Karpas-422 (cell line): ENCODE measurements at places on chromosomes 5 and 9. TPM values are rescaled to one million over a fixed set of nuclear protein-coding genes. Genes with fewer than 3 reads are reported as not detected.

The NTNG2 gene
- 0.40 and 2.5 TPM in 2 replicates for total RNA-seq

The WWC1 gene
- total RNA-seq, result not detected in 2 replicates

The SPATA9 gene
- total RNA-seq, result not detected in 2 replicates

The TSSK1B gene
- not detected in 2 replicates for total RNA-seq

The SLC45A2 gene
- not detected in 2 replicates for total RNA-seq

The AK8 gene
- total RNA-seq, result 1.3 TPM in 1 of 2 replicates, not detected in the other

The KIF20A gene
- total RNA-seq, result 16.9 and 26.5 TPM in 2 replicates

The HEMGN gene
- not detected in 2 replicates for total RNA-seq

The LEAP2 gene
- 3.1 and 6.6 TPM in 2 replicates for total RNA-seq

The ANKRD31 gene
- total RNA-seq, result 0.22 and 0.30 TPM in 2 replicates

The ZNF608 gene
- 12.1 and 12.8 TPM in 2 replicates for total RNA-seq

The MARCHF3 gene
- 0.56 and 9.9 TPM in 2 replicates for total RNA-seq

The SLC25A2 gene
- total RNA-seq, result 0.65 and 0.82 TPM in 2 replicates

The KIF24 gene
- 6.5 and 7.0 TPM in 2 replicates for total RNA-seq

The RFESD gene
- 6.2 and 6.8 TPM in 2 replicates for total RNA-seq

The GRXCR2 gene
- not detected in 2 replicates for total RNA-seq

The GKAP1 gene
- 5.8 and 13.4 TPM in 2 replicates for total RNA-seq

The PLAC8L1 gene
- 2.0 TPM in 1 of 2 replicates, not detected in the other for total RNA-seq

The ANKDD1B gene
- 0.52 and 0.54 TPM in 2 replicates for total RNA-seq

The DROSHA gene
- 58.3 and 74.7 TPM in 2 replicates for total RNA-seq

The WDR38 gene
- total RNA-seq, result not detected in 2 replicates

The PLGRKT gene
- 18.7 and 53.1 TPM in 2 replicates for total RNA-seq

The C9orf85 gene
- 6.0 and 9.2 TPM in 2 replicates for total RNA-seq

The SLC34A3 gene
- total RNA-seq, result not detected in 2 replicates

The CTSV gene
- total RNA-seq, result 0.22 and 6.5 TPM in 2 replicates

The LHX6 gene
- not detected in 2 replicates for total RNA-seq

The COL15A1 gene
- total RNA-seq, result 0.40 and 0.93 TPM in 2 replicates

The SLC24A2 gene
- not detected in 2 replicates for total RNA-seq

The NFIB gene
- total RNA-seq, result 1.0 and 3.6 TPM in 2 replicates

The IL5 gene
- total RNA-seq, result not detected in 2 replicates

The SPINK4 gene
- not detected in 2 replicates for total RNA-seq

The CSNK1G3 gene
- total RNA-seq, result 27.4 and 28.5 TPM in 2 replicates

The GABRB2 gene
- total RNA-seq, result not detected in 2 replicates

The PIP5KL1 gene
- 2.7 and 3.1 TPM in 2 replicates for total RNA-seq

The CDX1 gene
- not detected in 2 replicates for total RNA-seq

The LMNB1 gene
- total RNA-seq, result 49.8 and 94.5 TPM in 2 replicates

The BTNL3 gene
- total RNA-seq, result not detected in 2 replicates

The PCDHGA3 gene
- not detected in 2 replicates for total RNA-seq

The WDR55 gene
- 15.9 and 21.5 TPM in 2 replicates for total RNA-seq

The MUSK gene
- not detected in 2 replicates for total RNA-seq

The TMC1 gene
- not detected in 2 replicates for total RNA-seq

The SLC12A7 gene
- 0.22 TPM in 1 of 2 replicates, not detected in the other for total RNA-seq

The MLANA gene
- total RNA-seq, result not detected in 2 replicates

The SAXO1 gene
- not detected in 2 replicates for total RNA-seq

The C5orf58 gene
- total RNA-seq, result 7.8 TPM in 1 of 2 replicates, not detected in the other

The FUT7 gene
- not detected in 2 replicates for total RNA-seq

The CFAP90 gene
- not detected in 2 replicates for total RNA-seq

The FGF18 gene
- total RNA-seq, result 0.29 TPM in 1 of 2 replicates, not detected in the other

The CEP78 gene
- 29.4 and 38.2 TPM in 2 replicates for total RNA-seq

The CLPTM1L gene
- total RNA-seq, result 141 and 164 TPM in 2 replicates

The CDH9 gene
- total RNA-seq, result not detected in 2 replicates

The LIX1 gene
- not detected in 2 replicates for total RNA-seq

The HACD4 gene
- total RNA-seq, result 0.83 and 2.9 TPM in 2 replicates

The ADCY2 gene
- not detected in 2 replicates for total RNA-seq

The GRM6 gene
- not detected in 2 replicates for total RNA-seq
